ENCODE measurements at places on chromosomes 3 and 15.

DNA sequence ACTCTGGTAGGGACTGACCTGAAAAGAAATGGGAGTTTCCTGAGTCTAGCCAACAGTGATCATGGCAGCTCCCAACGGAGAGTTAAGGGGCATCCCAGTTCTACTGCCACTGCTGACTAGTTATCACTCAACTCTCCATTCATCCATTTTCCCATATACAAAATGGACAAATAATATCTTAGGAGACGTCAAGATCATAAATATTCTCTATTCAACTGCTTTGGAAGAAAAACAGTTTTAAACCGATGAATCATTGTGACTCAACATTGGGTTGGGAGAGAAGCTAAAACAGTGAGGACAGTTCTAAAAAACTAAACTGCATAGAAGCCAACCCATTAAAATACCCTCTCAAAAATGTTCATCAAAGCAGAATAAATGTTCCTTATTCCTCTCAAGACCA, 57.6 kb upstream of the CHRM5 start:
- ATAC-seq, result no peak

- no peak for ATAC-seq
These were observed 57.1 kb downstream of the AAGAB start for GRCh38 chr15:67197364-67197695.

GRCh38 chr15:40054855-40055575, 16.0 kb upstream of the SRP14 start:
- peak; percentile 42 for ATAC-seq

GRCh38 chr3:168475704-168476103, 380.0 kb upstream of the GOLIM4 start:
- no peak for ATAC-seq

DNA sequence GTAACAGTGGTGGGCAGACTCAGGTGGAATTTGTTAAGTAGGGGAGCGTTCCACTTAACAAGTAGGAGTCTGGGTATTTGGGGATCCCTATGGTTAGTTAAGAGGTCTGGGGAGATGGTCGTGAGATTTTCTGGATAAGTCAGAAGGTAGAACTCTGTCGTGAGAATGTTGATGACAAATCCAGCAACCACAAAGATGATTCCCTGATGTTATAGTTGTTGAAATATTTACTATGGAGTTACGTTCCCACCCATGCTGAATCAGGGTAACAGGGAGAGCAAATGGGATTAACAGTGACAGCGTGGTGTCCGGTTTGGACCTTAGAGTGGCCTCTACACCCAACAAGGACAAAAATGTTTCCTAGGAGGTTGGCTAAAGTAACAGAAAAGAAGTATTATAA, 110.8 kb downstream of the MFSD1 start:
- ATAC-seq, result no peak

DNA sequence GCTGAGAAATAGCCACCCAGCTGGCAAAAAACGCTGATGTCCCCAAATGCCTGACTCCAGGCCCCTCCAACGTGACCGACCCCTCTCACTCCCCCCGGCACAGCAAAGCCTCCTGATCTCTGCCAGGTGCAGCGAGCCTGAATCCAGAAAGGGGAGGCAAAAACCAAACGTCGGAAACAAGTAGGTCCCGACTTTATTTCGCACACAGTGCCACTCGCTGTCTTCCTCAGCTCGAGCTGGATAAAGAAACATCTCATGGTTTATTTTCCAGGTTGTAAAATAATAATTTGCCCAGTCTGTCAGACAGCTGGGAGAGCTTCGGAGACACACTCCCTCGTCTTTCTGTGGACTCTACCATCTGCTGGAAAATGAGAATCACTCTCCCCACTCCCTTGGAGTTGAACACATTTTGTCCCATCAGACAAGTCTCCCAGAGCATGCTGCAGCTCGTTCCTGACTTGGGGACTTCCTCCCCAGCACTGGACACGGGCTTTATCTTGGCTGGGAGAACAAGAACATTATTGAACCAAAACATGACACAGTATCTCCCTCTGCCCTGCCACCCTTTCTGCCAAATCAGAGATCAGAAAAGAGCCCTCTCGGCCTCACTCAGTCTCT, 142.8 kb downstream of the NUP210 start:
- no peak for ATAC-seq

- no peak for ATAC-seq
These were observed 79.8 kb upstream of the HRH1 start for GRCh38 chr3:11074451-11074850.

- no peak for ATAC-seq
These were observed 70.4 kb upstream of the BLM start for GRCh38 chr15:90646662-90647305.

GRCh38 chr3:150133293-150133692, 162.6 kb upstream of the PFN2 start:
- ATAC-seq, result no peak

- ATAC-seq, result no peak
These were observed 5.6 kb downstream of the SIAH2 start for GRCh38 chr3:150757364-150757763.

DNA sequence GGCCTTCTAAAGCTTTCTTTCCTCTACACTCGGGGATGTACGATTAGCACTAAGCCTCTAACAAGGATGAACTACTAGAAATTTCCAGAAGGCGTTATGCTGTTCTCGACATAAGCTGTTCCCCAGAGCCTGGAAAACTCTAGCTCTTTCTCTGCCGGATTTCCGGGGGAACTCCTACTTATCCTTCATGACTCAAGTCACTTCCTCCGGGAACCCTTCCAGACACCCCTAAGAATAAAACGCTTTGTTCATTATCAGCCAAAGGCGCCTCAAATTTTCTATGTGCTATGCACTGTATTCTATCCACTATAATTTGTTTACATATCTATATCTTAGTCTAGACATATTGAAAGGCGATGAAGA, 455 bp upstream of the SNAP23 start:
- no peak for ATAC-seq

- no peak for ATAC-seq
These were observed 132.8 kb upstream of the SLC24A5 start for GRCh38 chr15:47987908-47988532.

DNA sequence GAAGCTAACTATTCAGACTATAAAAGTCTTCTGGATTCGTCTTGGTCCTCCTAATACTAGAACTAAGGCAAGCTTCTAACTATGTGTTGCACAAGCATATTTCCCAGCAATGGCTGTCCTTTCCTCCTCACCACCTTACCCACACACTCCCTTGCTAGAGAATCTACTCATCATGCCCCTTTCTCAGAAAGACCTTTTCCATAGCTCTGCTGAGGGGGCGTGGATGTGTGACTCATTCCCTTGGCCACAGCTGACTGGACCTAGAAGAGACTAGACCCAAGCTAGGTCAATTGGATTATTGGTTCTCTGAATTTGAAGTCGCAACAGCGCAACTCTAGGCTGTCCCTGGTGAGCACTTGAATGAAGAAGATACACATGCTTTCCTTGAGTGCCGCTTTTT, 47.1 kb downstream of the ERC2 start:
- ATAC-seq, result no peak

GRCh38 chr3:10085738-10086137, 22.3 kb downstream of the FANCD2OS start:
- no peak for ATAC-seq

- no peak for ATAC-seq
These were observed 1.9 kb upstream of the SPPL2A start for GRCh38 chr15:50767332-50767861.

DNA sequence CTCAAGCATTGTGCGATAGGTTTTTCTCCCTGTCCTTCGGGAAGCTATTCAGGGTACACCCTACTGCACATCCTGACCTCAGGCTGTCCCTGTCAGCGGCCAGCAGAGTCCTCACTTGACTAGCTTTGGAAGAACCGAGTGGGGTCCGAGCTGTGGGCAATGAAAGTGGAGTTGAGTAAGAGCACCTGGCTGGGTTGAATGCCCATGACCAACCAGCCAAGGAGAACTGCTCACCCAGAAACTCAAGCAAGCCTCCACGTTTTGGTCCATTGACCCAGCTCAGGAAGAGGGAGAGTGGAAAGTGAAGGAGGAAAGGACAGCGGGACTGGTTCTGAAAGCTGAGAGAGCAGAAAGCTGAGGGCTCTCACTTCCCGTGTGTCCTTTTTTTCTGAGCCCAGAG, 36.0 kb upstream of the HDGFL3 start:
- no peak for ATAC-seq

DNA sequence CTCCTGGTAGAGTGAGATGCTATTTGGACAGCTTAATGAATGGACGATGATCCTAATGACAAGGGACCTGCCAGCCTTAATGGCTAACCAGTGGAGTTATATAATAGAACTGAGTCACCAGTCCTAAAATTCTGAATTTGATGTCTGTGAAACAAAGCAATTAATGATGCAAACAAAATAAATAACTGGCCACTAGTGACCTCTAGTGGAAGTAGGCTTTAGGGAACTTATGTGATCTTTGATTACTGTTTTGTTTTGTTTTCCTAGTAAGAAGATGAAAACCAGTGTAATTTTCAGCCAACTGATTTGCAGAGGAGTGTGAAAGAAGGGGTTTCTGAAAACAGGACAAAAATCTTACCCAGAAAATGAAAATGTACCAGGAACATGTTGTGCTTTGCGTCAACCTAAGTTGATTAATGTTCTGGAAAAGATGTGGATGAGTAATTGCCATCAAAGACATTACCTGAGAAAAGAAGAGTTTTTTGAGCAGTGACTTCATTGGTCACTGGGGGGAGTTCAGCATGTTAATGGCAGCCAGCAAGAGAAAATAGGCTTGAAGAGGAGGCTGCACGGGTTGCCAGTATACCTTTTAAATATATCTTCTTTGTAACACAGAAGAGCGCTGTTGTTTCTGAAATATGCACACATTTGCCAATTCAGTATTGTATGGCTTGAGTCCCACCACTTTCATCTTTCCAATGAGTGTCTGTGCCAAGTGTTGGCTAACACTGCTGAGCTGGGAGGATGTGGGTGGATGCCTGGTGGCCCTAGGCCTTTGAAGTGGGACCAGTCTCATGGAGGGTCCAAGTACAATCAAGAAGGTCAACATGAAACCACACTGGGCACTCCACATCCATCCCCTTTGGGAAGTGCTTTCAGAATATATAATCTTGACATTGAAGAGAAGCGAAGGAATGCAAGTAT, 9.3 kb downstream of the VEPH1 start:
- ATAC-seq, result no peak

DNA sequence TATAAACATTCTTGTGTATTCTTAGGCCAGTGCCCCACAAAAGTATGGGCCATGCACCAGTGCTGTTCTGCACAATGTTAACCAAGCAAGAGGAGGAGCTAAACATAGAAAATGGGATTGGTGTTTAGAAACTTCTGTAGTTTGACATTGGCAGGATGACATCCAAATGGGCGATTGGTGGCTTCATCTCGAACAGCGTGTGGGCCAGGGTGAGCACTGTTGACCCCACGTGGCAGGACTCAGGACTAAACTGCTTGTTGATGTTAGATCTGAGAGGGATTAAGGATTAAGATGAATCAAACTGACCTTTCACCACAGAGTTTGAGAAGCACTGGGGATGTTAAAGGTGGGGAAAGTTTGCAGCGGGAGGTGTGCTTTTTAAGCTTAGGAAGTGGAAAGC, 31.9 kb downstream of the ZNF710 start:
- no peak for ATAC-seq

- peak; percentile 45 for ATAC-seq
These were observed 71.9 kb upstream of the FEZF2 start for GRCh38 chr3:62445275-62445674.

DNA sequence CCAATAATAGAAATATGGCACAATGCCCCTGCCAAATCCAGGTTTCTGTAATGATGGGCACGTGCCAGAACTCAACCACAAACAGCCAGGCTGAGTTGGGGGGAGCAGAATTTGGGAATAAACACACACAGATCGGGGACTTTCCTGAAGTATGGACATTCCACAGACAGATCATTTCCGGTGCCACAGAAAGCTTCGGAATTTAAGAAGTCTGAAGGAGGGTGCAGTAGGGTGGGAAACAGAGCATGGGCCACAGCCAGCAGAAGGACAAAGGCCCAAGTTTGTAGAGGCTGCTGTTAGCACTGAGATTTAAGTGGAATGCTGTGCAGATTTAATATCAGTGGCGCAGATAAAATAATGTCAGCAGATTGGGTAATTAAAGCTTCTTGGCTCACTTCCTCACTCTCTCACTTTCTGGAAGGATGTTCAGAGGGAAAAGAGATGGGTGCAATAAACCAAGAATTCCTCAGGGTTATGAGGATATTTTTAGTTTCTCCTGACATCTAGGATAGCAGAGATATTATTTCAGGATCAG, 67.4 kb downstream of the MYLK start:
- no peak for ATAC-seq

DNA sequence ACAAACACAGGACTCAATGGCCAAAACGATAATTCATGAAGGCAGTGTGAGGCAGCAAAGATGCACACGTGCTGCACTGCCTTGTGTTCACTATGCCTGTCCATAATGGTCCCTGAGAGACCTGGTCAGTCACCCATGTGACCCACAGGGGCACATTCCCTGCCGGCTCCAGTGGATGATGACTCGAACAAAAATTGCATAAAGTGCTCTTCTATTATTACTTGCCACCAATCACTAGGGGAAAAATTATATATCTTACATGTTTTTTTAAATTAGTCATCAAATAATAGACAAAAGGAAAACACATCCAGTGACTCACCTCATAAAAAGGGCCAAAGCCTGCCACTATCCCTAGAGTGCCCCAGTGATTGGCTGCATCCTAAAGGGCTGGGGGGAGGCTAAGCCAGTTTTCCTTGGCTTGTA, 47.5 kb downstream of the UBP1 start:
- ATAC-seq, result peak; percentile 49

DNA sequence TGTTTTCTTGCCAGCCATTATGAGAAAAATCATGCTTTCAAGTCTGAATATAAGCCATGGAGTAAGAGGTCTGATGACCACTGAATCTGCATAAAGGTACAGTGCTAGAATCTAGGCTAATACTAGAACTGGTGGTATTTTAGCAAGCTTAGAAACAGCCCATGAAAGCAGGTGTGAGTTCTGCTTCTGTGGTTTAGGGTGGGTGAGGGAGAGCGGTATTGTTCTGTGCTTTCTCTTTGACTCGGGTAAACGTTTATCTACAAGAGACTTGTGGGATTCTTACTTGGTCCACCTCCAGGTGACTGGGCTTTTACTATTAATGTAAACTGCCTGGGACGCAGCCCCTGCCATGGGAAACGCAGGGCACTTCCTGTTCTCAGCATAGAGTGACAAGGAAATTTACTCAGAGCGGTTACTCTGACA, 55.2 kb downstream of the PGPEP1L start:
- peak; percentile 57 for ATAC-seq

DNA sequence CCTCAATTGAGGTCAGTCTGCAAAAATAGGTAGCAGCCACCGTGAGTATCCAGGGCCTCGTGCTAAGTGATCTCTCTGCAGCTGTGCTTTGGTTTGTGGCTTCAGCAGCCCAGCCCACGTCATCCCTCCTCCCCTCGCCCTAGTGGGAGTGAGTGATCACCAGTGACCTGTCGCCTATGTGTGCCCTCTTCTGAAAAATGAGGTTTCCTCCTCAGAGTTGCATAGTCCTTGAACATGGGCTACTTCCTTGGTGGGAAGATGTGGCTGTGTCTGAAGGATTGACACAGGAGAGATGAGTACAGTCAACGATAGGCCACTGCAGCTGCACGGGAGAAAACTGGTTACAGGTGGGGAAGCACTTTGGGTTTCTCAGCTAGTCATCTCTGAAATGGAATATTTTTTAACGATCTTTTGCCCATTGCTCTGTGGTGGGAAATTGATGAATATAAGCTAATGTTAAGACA, 144.8 kb upstream of the BHLHE40 start:
- peak; percentile 77 for ATAC-seq

All from activated CD4-positive, CD25-positive, alpha-beta regulatory T cell treated with anti-CD3 and anti-CD28 coated beads, Interleukin-2, amount 50 U/mL, for 24 hours (primary cell).